Activated T-cell treated with anti-CD3 and anti-CD28 coated beads for 24 hours (primary cell): ENCODE measurements at places on chromosomes 1 and 21.

DNA sequence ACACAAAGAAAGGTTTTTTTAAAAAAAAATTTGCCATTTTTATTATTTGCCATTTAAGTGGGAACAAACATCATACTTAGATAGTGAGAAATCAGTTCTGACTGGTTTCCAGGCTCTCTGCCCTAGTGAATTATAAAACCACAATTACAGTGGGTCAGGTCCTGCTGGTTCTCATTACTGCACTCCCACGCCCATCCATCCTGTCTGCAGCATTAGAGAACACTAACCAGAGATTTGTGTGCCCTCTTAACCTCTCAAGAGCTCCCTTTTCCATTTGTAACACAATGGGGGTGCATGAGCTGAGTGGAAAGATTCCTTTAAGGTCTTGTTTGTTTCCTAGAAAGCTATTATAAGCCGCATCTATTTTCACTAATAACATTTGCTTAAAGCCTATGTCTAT lies 489.3 kb downstream of the AMY1C start:
- no peak for DNase-seq

DNA sequence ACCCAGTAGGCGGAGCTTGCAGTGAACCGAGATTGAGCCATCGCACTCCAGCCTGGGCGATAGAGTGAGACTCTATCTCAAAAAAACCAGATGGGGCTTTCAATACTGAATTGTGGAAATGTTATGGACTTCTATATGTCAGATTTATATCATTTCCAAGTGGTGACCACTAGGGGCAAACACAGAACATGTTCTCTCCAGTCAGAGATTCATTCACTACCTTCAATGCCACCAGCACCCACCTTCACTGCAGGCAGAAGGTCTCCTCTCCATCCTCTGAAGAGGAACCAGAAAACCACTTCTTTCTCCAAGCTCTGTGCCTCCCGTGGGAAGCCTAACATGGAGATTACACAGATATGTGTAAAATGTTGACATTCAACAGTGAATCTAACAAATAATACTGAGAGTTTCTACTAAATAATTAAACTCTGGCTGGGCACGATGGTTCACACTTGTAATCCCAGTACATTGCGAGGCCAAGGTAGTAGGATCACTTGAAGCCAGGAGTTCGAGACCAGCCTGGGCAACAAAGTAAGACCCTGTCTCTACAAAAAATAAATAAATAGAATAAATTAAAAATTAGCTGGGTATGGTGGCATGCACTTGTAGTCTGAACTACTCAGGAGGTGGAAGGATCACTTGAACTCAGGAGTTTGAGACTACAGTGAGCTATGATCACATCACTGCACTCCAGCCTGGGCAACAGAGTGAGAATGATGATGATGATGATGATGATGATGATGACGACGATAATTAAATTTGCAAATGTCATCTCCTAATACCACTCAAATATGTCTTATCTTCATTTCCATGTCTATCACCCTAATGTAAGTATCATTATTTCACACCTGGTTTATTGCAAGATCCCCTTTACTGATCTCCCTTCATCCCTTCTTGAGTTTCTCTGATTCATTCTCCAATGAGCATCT lies 151.1 kb downstream of the ZNF281 start:
- no peak for DNase-seq

- no peak for DNase-seq
Measured at GRCh38 chr1:7572654-7573152, 198.4 kb upstream of the VAMP3 start.

DNA sequence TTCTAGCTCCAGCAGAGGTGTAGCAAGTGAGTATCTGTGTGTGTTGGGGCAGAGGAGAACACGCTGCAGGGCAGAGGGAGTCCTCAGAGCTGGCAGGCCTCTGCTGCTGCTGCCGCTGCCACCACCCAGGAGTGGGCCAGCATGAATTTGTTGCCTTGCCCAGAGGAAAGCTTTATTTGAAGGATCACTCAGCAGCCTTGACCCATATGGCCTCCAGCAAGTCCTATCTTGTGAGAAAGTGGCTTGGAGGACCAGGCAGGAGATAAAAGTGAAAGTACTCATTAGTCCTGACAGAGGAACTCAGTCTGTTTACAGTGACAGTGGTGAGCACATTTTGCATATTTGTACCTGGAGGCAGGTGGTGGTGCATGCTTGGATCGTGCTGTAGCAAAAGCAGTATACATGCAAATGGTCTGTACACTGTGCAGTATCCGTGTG lies 3.1 kb downstream of the TRAF5 start:
- no peak for DNase-seq

DNA sequence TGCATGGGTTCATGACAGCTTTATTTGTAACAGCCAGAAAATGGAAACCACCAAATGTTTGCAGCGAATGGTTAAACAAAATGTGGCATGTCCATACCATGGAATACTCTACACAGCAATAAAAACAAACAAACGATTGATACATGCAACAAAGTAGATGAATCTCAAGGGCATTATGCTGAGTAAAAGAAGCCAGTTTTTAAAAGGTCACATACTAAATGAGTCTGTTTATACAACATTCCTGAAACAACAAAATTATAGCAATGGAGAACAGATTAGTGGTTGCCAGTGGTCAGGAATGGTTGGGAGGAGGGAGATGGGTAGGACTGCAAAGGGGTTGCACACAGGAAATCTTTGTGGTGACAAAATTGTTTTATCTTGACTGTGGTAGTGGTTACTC lies 202.4 kb upstream of the UBE2U start:
- no peak for DNase-seq

- no peak for DNase-seq
Measured at GRCh38 chr1:27658951-27659496, 13.0 kb downstream of the IFI6 start.
